Left lung (tissue), 14 donors: ENCODE measurements at places on chromosomes 2 and 18. TPM values are rescaled to one million over a fixed set of nuclear protein-coding genes. Genes with fewer than 3 reads are reported as not detected.
A peak's percentile ranks its signal among the peaks of the same experiment; 100 is the strongest.

DNA sequence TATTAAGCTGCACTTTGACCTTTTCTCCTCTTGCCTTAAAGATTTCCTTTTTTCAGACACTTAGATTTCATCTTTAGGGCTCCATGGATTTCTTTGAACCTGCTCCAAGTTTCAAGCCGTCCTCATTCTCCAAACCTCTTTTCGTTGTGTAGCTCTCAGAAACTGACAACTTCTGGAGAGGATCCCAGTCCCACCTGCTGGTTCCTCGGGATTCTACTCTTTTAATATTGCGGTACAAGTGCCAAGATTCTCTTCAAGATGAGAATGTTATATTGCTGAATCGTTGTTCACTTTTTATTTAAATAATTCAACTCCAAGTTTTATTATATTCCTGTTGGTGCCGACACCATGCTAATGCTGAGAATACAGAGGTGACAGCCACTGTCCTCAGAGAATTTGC is 141.1 kb downstream of the CDH20 start:
- no peak for DNase-seq

- DNase-seq: no peak
These were observed 254.4 kb downstream of the ETAA1 start for GRCh38 chr2:67651565-67651964.

DNA sequence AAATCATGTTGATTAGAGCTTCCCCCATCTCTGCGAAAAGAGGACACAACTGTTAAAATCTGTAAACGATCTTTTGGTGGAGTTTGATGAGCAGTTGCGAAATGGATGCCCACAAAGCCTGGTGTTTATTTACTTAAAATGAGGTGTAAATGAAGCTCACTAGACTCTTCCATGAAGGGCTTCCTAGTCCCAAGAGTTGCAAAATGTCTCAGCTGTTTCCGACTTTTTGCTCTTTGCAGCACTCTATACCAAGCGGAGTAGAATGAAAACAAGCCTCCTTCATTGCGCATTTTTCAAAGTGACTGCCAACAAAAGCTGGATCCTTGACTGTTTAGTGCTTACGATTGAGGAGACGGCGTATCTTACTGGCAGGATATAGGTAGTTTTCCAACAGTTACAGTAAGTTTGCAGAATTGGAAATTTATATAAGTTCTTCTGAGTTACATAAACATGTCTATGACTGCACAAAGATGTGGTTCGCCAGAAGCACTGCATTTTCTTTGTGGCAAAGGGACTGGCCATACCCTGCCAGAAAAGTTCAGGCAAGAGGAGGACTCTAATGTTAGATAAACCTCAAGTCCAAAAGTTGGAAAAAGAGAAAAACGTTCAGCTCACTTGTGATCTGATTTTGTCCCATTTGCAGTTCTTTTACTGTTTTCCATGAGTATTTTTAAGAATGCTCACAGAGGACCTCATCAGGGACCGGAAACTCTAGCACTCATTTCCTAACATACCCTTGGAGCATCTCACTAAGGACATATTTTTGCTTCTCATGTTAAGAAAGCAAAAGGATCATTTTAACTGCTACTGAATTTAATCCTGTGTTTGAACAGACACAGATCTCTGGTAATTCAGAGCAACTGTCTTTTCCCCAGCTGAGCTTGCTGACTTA is 42.7 kb downstream of the COLEC12 start:
- no peak for DNase-seq

GRCh38 chr2:43280994-43281393 is 54.6 kb upstream of the ZFP36L2 start:
- no peak for DNase-seq

GRCh38 chr2:230938516-230939065 is 13.5 kb upstream of the GPR55 start:
- DNase-seq: no peak

The C2orf80 gene
- not detected for polyA plus RNA-seq

The LRRTM4 gene
- polyA plus RNA-seq: 2.9 TPM

The PMS1 gene
- 41.6 TPM for polyA plus RNA-seq

DNA sequence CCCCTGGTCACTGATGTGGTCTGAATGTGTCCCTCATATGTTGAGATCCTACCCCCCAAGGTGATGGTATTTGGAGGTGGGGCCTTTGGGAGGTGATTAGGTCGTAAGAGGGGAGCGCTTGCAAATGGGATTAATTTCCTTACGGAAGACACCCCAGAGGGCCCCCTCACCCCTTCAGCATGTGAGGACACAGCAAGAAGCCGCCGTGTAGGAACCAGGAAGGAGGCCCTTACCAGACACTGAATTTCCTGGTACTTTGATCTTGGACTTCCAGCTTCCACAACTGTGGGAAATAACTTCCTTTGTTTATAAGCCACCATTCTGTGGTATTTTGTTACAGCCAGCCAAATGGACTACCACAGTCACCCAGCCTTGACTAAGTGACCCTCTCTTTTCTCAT is 35.9 kb downstream of the NCK2 start:
- no peak for DNase-seq

The ADAM23 gene
- 5.2 TPM for polyA plus RNA-seq

The AKAIN1 gene
- not detected for polyA plus RNA-seq

DNA sequence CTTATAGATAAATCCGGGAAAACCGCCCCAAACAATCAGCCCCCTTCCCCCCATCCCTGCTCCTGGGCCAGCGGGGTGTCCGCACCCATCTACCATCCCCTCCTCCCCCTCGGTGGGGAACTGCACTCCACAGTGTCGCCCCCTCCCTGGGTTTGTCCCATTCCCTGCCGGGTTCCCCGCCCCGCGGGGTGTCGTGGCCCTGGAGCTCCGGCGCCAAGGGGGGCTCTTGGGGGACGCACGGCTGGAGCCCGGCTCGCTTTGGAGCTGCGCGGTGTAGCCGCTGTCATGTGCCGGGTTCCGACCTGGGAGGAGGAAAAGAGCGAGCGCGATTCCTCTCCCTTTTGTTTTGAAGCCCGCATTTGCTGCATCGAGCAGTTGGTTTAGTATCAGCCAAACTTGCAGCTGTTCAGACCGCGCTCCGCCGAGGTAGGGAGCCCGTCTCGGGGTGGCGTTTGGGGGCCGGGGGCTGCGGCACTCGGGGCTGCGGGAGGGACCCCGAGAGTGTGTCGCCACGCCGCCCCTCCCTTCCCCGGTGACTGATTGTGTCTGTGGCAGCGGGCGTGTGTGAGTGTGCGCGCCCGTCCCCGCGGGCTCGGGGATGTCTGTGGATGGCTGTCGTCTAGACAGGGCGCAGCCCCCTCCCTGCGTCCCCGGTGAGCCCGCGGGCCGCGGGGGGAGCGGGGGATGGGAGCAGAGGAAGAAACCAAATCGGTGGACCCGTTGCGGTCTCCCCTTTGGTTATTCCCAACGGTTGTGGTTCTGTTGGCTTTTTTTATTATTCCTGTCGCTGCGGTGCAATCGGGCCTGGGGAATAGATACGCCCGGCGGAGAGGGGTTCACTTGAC is 797 bp downstream of the CTIF start:
- DNase-seq: peak; percentile 49

GRCh38 chr2:182381225-182381624 is 45.6 kb downstream of the PDE1A start:
- no peak for DNase-seq

DNA sequence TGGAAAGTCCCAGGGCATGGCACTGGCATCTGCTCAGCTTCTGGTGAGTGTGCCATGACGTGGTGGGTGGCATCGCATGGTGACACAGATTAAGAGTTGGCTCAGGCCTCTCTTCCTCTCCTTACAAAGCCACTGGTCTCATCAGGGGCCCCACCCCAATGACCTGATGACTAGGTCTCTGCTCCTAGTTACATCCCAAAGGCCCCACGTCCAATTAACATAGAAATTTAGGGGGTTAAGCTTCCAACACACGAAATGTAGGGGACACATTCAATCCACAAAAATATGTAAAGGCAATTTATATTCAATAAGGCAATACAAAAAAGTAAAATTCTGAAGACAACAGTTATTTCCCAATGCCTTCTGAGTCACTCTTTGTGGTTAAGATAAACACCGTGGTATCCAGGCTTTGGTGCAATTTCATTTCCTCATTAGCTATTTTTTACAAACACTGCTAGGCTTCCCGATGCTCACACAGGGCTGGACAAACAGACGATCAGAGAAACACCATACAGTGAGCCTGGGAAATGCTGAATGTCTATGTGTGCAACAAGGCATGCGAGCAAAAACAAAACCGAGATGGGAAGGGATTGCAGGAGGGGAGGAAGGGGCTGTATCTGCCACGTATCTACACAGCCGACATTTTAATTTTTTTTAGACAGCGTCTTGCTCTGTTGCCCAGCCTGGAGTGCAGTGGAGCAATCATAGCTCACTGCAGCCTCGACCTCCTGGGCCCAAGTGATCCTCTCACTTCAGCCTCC is 67.2 kb downstream of the MBP start:
- DNase-seq: no peak

- DNase-seq: no peak
These were observed 216.5 kb upstream of the SP5 start for GRCh38 chr2:170498619-170499018.

The GCA gene
- polyA plus RNA-seq: 36.6 TPM

DNA sequence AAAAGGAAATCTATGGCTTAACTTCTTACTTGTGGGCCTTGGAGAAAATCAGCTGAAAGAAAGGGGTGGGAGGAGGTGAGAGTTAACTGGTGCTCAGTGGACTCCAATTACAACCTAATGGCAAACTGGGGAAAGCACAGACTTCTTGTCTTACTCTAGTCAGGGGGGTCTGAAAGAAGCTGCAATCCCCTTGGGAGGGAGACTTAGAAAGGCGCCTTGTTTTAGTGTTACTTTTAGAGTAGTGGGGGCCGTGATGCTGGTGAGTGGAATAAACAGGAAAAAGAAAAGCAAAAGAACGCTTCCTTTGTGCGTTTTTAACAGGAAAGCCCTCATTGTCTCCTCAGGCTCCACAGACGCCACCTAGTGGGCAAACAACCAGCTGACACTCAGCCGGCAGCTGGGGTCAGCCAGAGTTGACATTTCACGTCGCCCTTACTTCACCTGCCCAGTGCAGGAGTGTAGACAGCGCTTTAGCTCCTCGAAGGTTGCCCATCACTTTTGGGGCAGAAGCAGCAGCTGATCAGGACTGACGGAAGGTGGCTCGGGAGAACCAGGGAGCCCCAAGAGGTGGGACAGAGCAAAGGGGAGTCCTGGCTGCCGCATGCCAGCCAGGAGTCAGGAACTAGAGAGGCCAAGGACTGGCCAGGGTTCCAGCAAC is 55.9 kb upstream of the GORASP2 start:
- DNase-seq: peak; percentile 70

The RSAD2 gene
- polyA plus RNA-seq: 4.4 TPM
